Urinary bladder (tissue), 4 donors: ENCODE measurements at places on chromosomes 7 and 10. TPM values are rescaled to one million over a fixed set of nuclear protein-coding genes. Genes with fewer than 3 reads are reported as not detected.

The FAM221A gene
- 7.7 TPM for polyA plus RNA-seq

The RBP4 gene
- 40.6 TPM for polyA plus RNA-seq

The VPS37D gene
- polyA plus RNA-seq: 4.7 TPM

The CPEB3 gene
- polyA plus RNA-seq: 2.3 TPM

The DNAH11 gene
- polyA plus RNA-seq: 0.14 TPM

The HOGA1 gene
- 0.35 TPM for polyA plus RNA-seq

The IPMK gene
- 3.0 TPM for polyA plus RNA-seq

DNA sequence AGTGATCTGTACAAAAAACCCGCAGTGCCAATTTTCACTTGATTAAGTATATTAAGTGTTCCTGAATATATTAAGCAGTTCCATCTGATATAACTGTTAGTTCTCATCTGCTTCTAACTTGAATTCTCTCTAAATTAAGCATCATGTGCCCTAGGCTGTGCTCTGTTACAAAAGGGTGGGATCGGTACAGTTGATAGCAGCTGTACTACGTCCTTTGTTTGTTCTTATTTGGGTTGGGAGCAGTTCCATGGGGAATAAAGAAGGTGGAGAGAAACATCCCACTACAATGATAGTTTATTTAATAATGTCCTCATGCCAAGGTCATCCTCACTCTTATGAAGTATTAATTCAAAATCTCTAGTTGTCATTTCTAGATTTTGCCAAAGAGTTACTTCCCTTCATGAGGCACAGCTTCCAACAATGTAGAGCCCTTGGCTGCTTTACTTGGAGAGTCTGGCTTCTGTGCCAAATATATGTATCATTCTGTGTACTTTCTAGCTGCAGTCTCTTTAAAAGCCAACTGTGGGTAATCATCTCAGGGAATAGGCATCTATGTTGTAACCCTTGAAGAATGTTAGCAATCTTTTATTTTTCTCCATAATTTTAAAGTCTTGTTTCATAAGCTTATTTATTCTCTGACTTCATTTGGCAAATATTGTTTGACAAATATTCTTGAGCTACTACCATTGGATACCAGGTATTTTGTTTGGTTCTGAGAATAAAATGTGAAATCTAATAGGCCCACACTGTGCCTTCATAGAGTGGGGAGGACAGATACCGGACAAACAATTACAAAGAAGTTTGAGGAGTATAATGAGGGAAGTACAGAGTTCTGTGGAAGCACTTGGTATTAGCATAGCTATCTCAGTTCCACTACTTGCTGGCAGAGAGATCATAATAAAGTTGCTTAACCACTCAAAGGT, 22.4 kb upstream of the AHR start:
- peak; percentile 53 for DNase-seq

GRCh38 chr10:80924063-80924952, 386.6 kb downstream of the SH2D4B start:
- peak; percentile 7 for DNase-seq

DNA sequence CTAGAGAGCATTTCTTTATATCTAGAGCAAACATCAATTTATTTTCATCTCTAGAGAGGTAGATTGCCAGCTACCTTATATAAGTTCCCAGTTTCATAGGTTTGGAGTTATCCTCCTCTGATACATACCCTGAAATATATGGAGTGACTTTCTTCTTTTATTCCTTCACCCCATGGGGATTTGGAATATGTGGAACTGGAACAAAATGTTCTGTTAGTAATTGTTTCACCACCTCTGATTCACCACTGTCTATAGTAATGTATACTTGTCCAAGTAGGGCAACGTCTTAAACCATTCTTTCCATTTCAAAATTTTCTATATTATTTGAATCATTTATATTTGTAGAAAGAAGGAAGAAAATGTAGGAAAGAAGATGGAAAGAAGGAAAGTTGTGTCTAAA, 511.2 kb upstream of the KCND2 start:
- no peak for DNase-seq

- DNase-seq: no peak
Measured at GRCh38 chr7:5646846-5647245, 134.6 kb downstream of the RNF216 start.

- no peak for DNase-seq
Measured at GRCh38 chr10:108069096-108069495, 904.6 kb upstream of the SORCS1 start.

GRCh38 chr7:43438897-43439479, 143.9 kb upstream of the STK17A start:
- DNase-seq: no peak

DNA sequence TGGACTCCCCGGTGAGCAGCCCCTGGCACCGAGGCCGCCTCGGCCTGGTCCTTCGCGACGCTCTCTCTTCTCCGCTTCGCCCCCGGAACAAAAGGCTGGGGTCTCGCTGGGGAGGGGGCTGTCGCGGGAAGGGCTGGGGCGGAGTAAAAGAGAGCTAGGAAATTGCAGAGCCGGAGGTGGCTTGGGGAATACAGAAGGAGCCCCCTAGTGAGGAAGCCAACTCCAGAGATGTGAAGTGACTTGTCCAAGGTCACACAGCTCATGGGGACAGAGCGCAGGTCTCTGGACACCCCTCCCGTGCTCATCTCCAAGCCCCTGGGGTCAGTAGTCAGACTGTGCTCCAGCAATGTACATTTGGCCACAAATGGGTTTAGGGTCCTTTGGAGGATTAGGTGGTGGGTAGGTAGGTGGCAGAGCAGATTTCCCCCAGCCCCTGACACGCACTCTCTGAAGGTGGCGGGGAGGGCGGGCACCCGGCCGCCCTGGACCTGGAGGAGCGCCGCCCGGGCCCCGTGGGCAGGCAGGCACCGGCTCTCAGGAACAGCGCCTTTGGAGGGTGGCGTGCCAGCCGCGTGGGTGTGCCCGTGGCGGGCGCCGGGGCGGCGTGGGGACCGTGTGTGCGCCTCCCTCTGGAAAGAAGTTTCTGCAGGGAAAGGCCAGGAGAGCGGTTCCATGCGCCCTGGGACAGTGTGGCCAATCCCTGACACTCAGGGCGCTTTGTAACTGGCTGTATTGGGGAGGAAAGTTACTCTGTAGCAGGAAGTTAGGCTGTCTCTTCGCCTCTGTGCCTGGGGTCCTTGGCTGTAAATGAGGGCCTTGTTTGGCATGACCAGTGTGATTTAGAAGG, 910 bp downstream of the WIPF3 start:
- DNase-seq: no peak

GRCh38 chr7:1301882-1302251, 69.2 kb downstream of the UNCX start:
- no peak for DNase-seq

GRCh38 chr7:2968616-2969397, 74.9 kb downstream of the CARD11 start:
- no peak for DNase-seq

- DNase-seq: peak; percentile 66
Measured at GRCh38 chr10:99654390-99655175, 4.7 kb upstream of the ENTPD7 start.

GRCh38 chr10:16953270-16953669, 136.0 kb upstream of the RSU1 start:
- DNase-seq: no peak

GRCh38 chr10:115525141-115525540, 432.0 kb downstream of the ATRNL1 start:
- no peak for DNase-seq

DNA sequence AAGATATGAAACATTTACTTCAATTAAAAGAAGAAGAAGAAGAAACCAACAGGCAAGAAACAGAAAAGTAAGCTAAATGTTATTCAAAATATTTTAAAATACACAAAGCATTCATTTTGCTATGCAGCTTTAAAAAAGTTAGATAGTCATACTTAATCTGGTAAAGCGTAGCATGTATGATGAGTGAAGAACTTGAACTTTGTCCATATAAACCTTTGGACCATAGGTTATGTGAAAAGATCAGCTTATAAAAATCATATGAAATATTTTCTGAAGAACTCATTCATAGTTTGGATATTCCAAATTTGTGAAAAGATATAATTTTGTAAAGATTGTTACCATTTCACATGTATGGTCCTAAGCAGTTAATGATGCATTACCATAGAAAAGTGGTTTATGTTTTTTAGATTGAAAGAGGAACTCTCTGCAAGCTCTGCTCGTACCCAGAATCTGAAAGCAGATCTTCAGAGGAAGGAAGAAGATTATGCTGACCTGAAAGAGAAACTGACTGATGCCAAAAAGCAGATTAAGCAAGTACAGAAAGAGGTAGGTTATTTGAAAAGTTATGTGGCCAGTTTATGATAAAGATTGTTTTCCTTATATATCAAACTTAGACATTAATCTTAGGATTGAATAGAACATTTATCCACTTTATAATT, 37.3 kb downstream of the KIF20B start:
- DNase-seq: no peak

DNA sequence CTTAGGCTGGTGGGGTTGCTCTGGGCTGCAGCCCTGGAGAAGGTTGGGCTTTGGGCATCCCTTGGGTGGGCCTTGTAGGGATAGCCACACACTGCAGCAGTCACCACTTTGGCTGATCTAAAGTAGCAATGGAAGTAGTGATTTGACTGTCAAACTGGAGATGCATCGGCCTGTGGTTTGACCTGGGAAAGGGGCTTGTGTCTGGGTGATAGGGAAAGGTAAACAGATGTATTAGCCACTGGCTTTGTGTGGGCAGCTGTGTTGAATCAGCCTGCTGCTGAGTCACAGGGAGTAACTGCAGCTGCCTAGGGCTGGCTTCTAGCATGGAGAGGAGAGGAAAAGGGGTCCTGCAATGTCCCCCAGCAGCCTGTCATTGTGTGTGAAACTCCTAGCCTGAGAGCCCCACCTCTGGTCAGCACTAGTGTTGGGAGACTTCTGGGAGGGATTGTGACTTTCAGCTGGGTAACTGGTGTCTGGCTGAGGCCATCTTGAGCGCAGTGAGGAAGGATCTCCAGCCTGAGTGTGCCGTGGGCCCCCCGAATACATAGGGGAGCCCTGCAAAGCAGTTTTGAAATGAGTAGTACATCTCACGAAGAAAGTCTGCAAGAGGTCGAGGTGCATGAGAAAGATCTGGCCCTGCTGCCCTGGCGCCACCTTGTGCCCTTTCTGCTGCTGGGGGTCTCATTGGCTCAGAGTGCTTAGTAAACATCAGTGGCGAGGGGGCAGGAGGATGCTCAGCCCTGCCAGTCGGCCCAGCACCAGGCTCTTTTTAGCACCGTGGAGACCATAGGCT, 117.3 kb downstream of the FANK1 start:
- no peak for DNase-seq

GRCh38 chr10:79052291-79053080, 16.3 kb upstream of the ZMIZ1 start:
- no peak for DNase-seq

GRCh38 chr10:94571081-94571480, 25.5 kb downstream of the HELLS start:
- DNase-seq: no peak

DNA sequence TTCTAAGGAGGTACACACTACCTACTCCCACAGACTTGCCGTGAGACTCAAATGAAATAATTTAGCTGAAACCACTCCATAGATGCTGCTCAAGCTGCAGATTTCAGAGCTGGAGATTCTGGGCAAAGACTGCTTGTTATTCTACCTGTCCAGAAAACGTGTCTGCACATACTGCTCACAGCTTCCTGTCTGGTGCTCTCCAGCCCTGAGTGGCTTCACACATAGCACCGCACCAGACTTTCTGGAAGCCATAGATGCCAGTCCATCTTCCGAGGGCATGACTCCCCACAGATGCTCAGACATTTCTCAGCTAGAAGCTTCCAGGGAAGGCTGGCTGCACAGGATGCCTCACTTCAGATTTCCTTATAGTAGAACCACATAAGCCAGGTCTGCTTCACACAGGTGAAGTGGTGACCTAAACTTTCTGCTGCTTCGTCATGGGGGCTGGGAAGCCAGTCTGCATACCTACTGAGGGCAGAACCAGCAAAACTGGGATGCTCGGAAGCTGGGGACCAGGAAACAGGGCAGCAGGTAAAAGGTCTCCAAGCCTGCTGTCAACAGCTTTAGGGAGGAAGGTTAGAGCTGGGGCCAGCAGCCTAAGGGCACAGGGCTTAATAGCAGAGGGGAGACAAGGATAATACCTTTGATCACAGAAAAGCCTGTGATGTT, 18.2 kb downstream of the CCDC6 start:
- no peak for DNase-seq

DNA sequence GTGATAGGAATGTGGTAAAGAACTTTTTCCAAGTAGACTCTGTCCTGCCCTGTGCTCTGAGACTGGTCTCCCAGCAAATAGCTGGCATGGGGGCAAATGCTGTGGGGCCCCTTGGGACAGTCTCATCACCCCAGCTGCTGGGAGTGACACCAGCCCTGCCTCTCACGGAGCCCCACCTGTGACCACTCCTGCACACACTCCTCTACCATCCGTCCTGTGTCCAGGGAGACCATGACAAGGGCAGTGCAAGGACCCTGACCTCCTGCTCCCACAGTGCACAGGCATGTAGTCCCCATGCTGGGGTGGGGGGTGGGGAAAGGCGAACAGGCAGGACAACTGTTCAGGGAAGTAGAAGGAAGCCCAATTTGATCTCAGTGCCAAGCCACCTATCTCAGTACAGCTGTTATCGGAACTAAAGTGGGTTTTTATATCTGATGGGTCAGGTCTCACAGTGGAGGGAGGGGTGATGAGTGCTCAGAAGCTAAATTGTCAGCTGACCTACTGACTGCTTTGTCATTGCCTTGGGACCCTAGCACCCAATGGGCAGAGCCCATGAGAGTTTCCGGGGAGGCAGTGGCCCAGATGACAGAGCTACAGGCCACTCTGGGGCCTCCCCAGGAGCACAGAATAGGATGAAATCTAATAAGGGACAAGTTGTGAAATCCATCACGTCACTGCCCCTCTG, 24.5 kb downstream of the VSTM4 start:
- no peak for DNase-seq

DNA sequence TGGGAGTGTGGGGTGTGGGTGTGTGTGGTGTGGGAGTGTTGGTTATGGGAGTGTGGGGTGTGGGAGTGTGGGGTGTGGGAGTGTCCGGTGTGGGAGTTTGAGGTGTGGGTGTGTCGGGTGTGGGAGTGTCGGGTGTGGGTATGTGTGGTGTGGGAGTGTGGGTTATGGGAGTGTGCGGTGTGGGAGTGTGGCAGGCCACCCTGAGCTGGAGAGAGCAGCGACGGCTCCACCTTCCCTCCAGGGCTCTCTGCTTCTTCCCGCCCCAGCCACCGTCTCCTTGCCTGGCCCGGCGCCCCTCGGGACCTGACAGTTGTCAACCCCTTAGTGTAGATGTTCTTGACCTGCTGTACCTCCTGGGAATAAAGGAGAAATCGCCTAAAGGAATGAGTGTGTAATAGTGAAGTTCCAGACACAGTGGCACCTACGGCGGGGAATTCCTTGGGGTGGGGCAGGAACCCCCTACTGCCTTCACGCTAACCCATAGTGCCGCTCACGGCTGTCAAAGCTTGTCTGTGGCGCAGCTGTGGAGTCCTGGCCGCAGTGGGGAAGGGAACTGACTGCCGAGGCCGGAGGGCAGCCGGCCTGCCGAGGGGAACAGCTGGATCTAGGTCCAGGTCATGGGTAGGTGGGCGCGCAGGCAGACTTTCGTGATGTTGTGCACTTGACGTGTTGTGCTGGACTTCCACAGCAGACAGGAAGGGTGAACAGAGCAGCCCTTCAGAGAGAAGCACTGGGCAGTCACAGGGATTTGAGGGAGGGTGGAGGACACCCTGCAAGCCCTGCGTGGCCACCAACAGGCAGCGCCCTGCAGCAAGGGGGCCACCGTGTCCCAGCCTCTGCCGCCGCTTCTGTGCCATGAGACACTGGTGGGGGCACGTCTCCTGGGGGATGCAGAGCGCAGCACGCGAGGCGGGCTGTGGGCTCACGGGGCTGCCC, 49.0 kb upstream of the EN2 start:
- DNase-seq: no peak

GRCh38 chr7:46713868-46714596, 793.0 kb upstream of the IGFBP3 start:
- DNase-seq: no peak
